ENCODE measurements at places on chromosomes 4 and X.

DNA sequence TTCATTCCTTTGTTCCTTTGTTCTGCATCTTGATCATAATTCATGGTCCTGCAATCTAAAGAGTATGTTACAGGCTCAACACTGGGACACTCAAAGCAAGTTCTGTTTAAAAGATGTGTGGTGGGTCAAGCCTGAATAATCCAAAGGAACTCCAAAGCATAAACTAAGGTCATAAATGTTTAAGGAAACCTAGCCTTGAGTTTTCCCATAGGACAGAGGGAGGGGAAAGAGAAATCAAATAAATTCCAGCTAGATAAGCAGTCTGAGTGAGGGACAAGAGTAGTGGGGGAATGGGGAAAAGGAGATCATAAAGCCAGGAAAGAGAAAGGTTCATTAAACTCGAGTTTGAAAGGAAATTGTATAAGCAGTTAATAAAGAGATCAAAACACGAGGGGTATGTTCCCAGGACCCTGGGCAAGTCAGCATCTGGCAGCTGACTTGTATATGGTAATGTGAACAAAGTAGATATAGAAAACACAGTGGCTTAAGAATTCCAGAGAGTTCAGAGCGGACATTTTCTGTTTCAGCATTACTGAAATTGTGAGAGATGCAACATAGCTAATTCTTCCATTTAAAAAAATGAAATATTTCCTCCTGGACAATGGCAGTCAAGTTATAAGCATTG, 125.8 kb upstream of the EDNRA start:
- no peak for ATAC-seq

DNA sequence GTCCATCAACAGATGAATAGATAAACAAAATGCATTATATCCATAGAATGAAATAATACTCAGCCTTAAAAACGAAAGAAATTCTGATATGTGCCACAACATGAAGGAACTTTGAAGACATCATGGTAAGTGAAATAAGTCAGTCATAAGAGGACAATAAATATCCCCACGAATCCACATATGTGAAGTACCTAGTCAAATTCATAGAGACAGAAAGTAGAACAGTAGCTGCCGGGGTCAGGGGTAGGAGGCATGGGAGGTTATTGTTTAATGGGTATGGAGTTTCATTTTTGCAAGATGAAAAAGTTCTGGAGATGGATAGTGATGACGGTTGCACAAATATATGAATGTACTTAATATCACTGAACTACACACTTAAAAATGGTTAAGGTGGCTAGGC, 151.6 kb upstream of the MAP3K15 start:
- ATAC-seq = no peak

DNA sequence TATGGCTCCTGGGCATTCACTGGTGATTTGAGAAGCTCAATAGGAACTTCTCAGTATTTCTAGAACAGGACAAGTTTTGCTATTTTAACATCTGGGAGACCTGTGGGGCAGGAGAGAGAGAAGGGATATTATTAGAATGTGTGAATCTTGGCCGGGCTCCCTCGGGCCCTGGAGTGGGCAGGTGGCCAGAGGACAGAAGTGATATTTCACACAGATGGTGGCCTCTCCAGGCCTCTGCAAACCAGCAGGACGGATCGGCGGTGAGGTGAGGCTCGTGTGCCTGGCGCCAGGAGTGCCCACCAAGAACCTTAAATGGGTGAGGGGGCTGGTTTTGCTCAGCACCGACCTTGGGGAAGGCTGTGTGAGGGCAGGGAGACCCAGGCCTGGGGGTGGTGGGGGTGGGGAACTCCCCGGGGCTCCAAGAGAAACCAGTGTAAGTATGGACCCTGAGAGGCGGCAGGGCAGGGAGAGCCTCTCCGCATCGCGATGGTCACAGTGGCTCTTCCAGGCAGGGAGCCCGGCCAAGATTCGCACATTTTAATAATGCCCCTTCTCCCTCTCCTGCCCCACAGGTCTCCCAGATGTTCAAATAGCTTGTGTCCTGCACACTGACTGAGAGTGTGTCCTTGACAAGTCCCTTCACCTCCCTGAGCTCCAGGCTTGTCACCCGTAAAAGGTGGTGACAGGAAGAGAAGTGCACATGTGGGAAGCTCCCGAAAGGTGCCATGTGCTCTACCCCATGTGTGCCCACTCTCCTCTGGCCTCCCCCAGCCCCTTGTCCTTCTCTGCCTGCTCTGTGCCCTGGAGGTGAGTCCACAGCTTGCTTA, 64.9 kb downstream of the SORCS2 start:
- peak; percentile 73 for ATAC-seq

DNA sequence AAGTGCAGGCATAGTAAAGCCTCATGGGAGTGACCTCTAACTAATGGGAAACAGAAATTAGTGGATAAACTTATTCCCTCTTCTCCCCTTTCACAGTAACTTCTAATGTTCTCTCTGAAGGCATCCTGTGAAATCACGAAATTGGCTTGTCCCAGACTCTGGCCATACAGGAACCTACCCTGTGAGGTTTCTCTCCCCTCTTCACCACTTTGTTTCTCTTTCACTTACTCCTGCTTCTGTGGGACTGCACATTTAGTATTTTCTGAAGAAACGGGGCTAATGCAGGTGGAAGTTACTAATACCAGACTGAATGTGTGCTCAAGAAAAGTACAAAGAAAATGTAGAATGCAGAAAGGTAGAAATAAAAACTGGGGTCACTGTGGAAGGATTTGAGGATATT, 20.0 kb downstream of the ZNF330 start:
- no peak for ATAC-seq

DNA sequence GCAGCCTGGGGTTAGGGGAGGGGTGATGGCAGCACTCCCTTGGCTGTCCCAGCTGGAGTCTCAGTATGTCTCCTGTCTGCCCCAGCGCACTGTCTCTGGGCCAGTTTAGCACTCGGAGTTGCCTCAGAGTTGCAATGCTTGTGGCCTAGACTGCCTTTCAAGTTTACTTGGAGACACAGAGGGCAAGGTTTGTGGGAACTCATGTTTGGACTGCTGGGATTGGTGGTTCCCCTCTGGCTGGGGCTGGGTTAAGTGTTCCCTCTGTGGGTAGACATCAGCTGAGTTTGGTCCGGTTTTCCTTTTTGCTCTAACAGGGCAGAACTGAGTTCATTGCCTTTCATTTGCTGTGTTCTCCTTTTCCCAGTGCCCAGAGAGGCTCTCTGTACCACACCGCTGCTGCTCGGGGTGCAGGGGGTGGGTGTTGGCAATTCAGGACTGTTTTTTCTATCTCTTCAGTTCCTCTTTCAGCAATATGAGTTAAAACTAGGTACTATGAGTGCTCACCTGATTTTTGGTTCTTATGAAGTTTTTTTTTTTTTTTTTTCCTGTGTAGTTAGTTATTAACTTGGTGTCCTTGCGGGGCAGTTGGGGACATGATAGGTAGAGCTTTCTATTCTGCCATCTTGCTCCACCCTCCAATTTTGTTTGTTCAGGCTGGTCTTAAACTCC, 17.2 kb downstream of the RAB33B start:
- ATAC-seq = no peak

GRCh38 chr4:77126809-77127208, 30.2 kb upstream of the CCNG2 start:
- ATAC-seq = peak; percentile 48

DNA sequence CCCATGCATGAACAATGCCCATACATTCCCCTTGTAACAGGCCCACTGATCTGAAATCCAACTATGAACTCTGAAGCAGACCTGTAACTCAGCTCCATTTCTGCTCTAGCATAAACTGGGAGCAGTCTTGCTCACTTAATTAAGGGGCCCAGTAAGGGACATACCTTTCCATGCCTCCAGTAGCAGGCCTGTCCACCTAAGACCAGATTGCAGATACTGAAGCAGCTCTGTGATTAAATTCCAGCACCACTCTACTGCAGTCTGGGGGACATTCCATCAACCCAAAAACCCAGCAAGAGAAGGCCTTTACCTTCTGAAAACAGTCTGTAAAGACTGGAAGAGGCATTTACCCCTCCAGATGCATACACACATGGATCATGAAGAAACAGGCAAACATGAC, 162.0 kb upstream of the NEIL3 start:
- ATAC-seq = no peak

DNA sequence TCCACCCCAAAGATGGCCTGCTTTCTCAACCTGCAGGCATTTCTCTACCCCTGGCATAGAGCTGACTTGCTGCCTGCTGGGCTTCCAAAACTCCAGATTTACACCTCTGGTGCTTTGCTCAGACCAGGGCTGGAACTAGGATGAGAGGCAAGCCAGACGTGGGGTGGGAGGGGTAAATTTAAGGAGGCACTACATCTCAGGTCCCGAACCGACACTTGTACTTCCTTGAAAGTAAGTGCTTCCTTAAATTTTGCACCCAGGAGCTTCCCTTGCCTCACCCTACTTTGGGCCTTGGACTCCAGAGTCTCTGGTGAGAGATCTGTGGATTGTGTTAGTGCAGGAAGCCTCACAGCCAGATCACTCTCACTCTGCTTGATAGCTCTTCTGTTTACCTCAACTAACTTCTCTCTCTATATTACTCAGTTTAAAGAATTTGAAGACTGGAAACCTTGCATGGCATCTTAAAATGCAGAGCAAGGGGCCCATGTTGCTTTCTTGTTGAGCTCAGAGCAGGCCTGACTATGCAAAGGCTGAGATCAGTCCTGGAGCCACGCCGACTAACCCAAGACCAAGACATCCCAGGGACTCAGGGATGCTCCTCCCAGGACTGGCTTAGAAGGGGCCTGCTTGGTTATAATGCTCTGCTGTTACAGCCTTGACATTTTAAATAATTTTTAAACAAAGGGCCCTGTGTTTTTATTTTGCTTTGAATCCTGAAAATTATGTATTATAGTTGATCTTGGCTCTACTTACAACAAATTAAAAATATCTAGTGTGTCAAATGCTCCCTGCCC, 145.0 kb upstream of the LEF1 start:
- no peak for ATAC-seq

- ATAC-seq = no peak
These were observed 106.2 kb upstream of the AFAP1 start for GRCh38 chr4:8045909-8046308.

- ATAC-seq = peak; percentile 61
These were observed at the start of gene MAOA for GRCh38 chrX:43656005-43656494. Gene MAOA, plus strand, starts transcription at chrX:43656299. Its CDS starts 43 bp downstream, at chrX:43656342.

- ATAC-seq = no peak
These were observed 127.3 kb upstream of the MAGEB16 start for GRCh38 chrX:35670889-35671288.
